Stimulated activated effector memory CD8-positive, alpha-beta T cell treated with anti-CD3 and anti-CD28 coated beads, Interleukin-12 subunit alpha, Interleukin-12 subunit beta, amount 100 ng/mL, for 72 hours (primary cell): ENCODE measurements at places on chromosomes 13 and 19.

DNA sequence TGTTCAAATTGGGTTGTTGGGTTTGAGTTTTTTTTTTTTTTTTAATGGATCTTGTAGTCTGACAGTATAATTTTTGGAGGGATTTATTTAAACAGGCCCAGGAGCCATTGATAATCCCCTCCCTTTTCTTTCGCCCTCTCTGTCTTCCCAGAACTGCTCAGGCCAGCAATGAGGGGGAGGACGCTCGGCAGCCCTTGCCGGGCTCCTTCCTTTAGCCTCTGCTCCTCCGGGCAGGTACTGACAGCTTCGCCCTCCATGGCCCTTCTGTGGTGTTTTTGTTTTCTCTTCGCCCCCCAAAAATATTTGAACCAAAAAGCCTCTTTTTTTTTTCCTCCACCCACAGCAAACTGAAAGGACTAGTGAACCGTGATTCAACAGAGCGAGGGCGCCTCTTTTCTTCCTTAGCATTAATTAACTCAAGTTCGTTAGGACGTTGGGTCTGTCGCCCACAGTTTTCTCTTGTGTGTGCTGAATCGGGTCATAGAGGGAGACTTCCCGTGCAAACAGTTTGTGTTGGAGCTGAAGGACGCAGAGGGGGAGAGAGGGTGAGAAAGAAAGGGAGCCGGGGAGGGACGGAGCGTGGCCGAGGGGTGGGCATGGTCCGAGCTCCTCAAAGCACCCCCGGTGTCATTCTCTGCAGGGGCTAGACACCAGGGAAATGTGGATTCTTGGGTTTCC lies 21.5 kb downstream of the NFIX start:
- no peak for DNase-seq

DNA sequence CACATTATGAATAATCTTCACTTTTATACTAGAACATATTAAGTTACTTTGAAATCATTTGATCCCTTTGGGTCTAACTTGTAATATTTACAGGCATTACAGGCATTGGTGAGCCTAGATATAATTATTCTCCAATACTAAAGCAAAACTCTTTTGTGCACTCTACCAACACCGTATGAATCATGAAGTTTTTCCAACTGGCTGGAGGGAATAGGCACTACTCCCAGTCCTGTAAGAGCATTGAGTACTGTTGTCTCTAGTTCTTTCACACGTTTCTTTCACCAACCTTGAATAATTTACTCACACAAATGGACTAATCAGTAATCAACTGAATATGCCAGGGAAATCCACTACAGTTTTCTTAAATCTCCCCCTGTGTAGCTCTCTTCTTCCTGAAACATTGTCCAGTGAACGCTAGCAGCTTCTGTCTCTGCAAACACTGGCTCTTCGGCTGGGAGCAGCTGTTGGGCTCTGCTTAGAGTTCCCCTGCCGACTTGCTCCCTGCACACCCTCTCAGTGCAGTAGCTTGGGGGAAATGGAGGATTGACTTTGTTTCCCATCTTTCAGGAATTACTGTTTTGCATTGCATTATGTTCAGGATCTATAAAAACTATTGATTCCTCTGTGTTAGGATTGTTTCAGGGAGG lies 476.7 kb downstream of the RFC3 start:
- no peak for DNase-seq

GRCh38 chr19:52336791-52337381 lies 843 bp downstream of the ZNF610 start:
- DNase-seq: no peak

DNA sequence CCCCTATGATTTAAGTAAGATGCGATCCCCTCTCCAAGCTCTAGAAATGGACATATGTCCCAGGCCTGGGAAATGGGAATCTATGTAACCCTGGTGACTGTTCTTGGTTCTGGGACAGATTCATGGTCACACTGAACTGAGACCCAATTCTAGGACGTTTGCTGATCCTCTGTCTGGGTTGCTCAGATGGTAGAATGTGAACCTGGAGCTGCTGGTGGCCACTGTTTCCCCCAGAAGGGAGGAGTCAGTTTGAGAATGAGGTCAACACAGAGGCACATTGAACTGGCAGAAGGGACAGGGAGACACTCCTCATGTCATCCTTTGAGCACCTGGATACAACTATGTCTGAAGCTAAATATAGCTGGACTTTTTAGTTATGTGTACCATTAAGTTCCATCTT lies 29.1 kb downstream of the FAM187B start:
- no peak for DNase-seq

DNA sequence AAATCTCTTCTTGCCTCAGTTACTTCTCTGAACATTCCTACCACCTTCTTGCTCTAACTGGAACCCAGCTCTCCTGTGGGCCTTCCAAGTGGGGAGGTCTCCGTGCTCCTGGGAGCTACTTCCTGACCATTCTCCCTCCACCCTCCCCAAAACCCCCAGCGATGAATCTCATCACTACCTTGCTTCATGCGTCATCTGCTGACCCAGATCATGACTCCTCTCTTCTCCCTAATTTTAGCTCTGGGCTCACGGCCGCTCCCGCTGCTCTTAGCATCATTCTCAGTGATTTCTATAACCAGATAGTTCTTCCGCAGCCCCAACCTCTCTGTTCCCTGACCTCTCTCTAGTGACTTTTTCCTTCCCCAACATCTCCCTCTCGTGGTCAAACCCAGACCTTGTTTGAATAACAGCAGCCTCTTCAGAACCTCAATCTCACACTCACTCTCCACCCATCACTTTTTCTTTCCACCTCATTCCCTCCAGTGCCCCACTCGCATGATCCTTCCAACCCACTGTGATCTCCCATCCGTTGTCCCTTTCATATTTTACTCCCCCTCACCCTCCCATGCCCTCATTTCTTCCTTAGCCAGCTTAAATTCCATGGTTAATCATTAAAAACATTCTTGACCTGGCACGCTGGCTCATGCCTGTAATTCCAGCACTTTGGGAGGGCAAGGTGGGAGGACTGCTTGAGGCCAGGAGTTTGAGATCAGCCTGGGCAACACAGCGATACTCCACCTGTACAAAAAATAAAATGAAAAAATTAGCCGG lies 21.8 kb downstream of the MRPS12 start:
- no peak for DNase-seq

GRCh38 chr13:113560645-113561416 lies 23.7 kb upstream of the TFDP1 start:
- no peak for DNase-seq

- DNase-seq: no peak
These were observed 1159.1 kb downstream of the PCDH9 start for GRCh38 chr13:66071029-66071428.

GRCh38 chr19:24069905-24070657 lies 16.9 kb upstream of the ZNF254 start:
- no peak for DNase-seq

- DNase-seq: no peak
These were observed 42.7 kb upstream of the AKAP11 start for GRCh38 chr13:42229287-42229686.

GRCh38 chr19:7953060-7953459 lies 9.6 kb upstream of the TIMM44 start:
- no peak for DNase-seq

DNA sequence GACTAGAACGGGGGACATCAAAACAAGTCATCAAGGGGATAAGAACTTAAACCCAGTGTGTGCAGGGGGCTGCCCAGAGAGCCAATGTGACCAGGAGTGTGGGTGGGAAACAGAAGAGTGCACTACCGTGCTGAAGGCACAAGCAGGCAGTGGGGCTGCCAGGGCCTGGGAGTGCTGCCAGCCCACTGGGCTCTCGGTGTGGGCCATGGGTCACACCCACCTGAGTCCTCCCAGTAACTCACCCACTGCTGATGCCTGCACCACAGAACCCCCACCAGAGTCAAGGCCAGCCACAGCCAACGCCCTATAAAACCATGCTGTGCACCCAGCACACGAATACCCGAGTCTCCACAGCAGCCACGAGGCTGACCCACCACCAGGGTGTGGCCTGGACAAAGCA lies 8.5 kb downstream of the MED26 start:
- DNase-seq: no peak

- DNase-seq: peak; percentile 62
These were observed at the start of gene KCNC3 for GRCh38 chr19:50329146-50329925. Gene KCNC3 (minus strand): TSS chr19:50329377. CDS start chr19:50329082, 295 bp downstream.

GRCh38 chr13:113022745-113023574 lies 53.9 kb downstream of the MCF2L start:
- DNase-seq: no peak

DNA sequence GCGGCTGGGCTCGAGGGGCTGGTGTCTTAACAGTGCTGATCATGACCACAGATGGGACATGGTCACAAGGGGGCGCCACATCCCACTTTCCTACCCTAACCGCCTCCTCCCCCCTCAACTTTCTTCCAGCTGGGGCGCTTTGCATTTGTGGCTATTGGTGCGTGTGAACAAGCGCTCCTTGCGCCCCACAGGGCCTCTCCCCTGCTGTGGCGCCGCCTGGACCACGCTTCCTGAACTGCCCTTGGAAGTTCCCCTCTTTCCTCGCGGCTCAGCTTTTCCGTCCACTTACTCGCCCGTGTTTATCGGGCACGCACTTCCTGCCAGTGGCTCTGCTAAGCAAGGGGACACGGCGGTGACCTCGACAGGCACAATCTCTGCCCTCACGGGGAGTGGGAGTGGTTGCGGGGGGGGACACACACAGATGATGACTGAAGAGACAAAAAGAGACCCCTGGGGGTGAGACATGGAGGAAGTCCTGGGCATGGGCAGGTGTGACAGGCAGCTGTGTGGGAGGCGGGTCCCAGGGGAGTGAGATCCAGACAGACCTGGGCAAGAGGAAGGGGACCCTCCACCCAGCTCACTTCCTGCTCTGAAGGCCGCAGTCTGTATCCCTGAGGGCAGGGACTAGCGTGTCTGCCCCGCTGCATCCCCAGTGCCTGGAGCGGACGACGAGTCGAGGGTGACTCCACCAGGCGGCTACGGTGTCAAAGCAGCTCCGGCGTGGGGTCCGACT lies 40.3 kb downstream of the ZNF787 start:
- DNase-seq: peak; percentile 85

- DNase-seq: no peak
These were observed 51.5 kb downstream of the ATP7B start for GRCh38 chr13:51959773-51960172.

- DNase-seq: no peak
These were observed at the start of gene SLITRK6 for GRCh38 chr13:85799097-85799582. Gene SLITRK6 (minus strand): TSS chr13:85799419. CDS start chr13:85796508, 2,911 bp downstream.

DNA sequence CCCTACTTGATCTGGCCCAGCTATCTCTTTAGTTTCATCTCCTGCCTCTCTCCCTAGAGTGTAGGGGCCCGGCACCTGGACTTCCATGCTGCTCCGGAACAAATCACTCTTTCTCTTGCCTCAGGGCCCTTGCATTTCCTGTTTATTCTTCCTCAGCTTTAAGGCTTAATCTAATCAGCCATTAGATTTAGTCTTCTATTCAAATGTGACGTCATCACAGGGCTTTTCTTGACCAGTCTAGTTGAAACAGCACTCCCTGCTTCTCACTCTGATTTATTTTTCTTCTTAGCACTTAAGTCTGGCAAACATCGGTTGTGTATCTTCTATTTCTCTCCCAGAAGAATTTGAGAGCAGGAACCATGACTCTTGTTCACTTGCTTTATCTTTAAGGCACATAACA lies 564.1 kb downstream of the EFNB2 start:
- DNase-seq: no peak
